ENCODE measurements at places on chromosomes 1 and 21.
A peak's percentile ranks its signal among the peaks of the same experiment; 100 is the strongest.

- peak; percentile 13 for DNase-seq
These were observed 51.4 kb downstream of the RHBG start for GRCh38 chr1:156420205-156421061.

DNA sequence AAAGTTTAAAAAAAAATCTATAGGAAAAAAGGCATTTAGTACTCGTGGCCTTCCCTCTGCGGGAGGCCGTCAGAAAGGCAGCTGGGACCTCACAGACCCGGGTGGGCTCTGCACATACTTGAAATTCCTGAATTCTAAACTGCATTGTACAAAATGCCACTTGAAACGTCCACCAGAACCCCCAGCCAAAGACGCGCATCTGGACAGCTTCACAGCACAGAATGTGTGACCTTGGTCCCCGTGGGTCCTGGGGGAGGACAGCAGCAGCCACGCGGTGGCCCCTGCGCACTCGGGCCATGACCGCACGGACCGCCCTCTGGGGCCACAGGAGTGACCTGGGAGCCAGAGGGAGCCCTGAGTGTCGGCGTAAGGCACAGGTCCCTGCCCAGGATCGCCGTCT, 20.6 kb upstream of the MRPS14 start:
- no peak for DNase-seq

- DNase-seq: no peak
These were observed 50.1 kb upstream of the PCBP3 start for GRCh38 chr21:45593162-45594022.

DNA sequence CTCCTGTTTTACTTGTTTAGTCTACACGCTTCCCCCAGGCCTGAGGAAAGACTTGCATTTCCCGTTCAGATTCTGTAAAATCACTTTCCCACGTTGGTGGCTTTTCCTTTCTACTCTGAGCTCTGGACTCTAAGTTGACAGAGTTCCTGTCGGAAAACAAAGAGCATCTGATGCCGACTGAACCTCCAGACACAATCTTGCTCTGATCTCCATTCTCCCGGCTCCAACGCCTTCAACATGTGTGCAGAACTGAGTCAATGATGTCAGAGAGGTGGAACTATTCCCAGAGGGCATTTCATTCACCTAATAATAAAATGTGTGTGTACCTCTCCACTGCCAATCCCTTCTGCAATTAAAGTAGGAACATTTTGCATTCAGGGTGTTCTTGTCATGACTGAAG, 147.7 kb downstream of the MIS18A start:
- DNase-seq: no peak

DNA sequence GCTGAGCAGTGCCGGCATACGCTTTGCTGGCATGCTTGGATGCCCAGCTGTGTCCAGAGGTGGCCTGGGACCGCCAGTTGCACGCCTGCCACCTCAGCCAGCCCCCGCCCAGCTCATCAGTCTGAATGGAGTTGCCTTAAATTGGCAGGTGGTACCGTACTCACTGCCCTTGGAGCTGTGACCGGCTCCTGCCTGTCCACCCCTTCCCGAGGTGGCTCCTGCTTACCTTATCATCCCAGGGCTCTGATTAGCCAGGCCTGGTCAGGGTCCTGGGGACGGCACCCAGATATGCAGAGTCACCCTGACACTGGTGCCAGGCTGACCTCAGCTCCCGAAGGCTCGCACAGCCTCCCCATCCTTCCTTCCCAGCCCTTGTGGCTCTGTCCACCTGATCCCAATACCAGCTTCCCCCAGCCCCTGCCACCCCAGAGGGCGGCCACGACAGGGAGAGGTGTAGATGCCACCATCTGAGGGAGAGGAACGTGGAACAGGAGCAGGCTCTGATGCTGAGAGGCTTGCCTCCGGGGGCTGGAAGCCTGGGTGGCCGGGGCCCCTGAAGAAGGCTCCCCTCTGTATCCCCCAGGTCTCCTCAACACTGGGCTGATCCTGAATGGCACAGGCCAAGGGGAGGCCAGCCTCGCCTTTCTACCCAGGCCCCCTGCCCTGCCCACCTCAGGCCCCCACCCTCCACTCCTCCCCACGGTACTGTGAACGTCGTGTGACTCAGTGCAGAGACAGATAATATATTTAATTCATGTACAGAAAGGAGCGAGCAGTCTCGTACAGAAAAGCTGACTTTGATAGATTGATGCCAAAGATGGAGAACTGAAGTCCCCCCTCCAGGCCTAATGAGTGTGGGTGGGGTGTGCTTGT, 27.8 kb downstream of the CDK18 start:
- DNase-seq: no peak

DNA sequence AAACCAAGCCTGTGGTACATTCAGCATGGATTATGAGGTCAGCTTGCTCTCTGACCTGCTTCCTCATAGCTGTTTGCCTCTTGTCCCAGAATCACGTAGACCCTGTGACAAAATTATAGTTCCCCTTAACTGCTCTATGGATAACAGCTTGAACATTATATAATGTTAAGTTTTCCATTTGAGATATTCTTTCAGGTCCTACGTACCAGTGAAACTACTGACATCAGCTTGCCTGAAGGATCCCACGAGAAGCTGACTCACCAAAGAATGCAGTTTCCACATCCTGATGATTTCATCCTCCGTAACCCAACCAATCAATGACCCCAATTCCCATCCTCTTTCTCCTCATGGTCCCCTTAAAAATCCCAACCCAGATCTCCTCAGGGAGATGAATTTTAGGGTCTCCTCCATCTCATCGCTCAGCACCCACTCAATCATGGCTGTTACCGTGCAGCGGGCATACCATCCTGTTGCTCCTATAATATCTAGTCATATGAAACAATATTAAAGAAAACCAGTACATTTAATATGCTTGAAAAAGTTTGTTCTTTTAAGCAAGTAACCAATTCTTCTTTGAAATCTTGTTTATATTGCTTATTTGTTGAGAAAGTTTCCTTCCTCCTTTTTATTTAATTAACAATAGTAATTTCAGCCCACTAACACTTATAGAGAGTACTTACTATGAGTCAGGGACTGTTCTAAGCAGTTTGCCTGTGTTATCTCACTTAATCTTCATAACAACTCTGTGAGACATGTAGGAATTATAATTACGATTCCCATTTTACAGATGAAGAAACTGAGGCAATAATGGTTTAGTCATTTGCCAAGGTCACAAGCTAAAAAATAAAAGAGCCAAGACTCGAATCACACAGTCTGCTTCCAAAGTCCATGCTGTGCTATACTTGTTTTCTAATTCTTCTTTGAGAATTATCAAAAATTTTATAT, 27.4 kb downstream of the CHML start:
- DNase-seq: no peak

DNA sequence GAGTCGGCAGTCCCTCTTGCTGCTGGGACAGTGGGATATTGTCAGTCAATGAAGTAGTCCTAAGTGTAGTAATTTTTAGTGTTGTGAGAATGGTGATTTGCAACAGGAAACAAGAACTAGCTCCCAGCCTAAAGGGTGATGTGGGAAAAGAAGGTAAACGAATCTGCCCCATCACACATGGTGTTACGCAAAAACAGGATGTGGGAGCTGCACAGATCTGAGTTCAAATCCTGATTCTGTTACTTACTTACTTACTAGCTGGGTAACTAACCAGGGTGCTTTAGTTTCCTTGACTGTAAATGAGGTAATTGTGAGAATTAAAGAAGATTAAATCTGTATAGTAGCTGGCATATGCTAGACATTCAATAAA, 22.3 kb downstream of the NAV1 start:
- no peak for DNase-seq

DNA sequence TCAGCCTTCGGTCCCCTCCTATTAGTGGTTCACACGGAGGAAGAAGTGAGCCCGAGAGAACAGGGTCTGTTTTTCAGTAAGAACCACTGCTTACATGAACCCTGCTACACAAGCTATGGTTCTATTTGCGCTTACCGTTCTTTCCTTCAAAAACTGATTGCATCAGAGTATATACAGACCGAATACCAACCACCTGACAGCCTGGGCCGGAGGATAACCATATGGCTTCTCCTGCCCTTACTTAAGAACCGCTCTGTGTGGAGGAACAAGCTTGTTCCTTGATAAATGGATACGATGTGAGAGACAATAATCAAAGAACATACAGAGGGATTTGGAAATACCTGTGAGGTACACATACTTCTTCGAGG, 1.1 kb upstream of the KCNT2 start:
- no peak for DNase-seq

DNA sequence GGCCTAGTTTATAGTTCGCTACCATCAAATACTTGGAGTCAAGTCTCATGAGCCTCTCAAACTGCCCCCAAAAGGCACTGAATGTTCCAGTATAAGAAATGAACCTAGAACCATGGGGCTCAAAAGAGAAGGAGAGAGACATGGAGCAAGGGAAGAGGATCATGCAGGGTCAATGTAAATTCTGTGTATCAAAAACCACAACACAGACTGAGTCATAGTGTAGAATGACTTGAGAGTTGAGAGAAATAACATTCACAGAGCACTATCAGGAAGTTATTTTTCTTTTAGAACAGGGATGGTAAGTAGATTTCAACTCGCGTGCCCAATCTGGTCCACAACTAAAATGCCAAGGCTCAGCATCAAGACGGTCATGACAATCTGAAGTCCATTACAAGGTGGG, 59.8 kb downstream of the GNG12 start:
- DNase-seq: no peak

DNA sequence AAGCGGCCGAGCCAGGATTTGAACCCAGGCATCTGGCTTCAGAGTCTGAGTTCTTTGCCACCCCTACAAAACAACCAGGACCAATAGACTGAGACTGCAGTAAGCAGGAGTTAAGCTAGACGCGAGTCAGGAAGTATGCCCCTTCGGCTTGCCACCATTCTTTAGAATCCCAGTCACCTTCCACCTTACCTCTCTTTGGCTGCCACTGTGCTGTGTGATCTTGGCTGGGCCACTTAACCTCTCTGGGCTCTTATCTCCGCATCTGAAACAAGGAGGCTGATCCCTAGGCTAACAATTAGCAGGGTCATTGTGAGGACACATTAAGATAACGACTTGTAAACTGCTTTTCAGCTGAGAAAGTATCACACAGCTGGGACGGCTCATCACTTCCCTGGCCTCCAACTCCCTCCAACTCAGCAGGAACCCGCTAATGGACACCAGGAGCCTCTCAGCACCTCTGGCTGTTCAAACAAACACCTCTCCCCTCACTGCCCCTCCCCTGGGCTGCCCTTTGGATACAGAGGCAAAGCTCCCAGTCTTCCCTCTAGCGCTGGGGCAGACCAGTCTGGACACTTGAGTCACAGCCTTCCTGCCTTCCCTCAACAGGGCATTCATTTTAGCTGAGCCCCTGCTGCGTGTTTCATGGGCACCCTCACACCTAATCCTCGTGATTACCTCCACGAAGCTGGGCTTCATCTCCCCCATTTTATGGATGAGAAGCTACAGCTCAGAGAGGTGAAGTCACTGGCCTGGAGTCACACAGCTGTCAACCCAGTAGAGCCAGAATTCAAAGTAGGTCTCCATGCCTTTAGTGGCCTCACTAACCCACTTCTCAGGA, 83.2 kb downstream of the CAMK2N1 start:
- no peak for DNase-seq

DNA sequence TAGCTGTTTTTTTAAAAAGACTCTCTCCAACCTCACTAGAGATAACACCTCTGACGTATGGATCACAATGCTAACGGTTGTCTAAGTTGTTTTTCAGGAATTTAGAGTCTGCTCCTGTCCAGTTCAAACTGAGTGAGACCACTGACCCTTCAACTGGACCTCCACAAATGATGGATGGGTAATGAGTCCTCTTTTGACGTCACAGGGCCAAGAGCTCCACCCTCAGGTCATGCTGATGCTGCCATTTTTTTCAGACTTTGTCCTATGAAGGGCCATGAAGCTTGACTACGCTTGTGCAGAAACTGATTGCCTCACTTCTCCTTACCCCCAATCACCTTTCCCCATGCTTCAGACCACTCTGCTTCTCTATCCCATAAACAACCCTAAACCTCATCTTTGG, 16.6 kb downstream of the GRIK3 start:
- no peak for DNase-seq

DNA sequence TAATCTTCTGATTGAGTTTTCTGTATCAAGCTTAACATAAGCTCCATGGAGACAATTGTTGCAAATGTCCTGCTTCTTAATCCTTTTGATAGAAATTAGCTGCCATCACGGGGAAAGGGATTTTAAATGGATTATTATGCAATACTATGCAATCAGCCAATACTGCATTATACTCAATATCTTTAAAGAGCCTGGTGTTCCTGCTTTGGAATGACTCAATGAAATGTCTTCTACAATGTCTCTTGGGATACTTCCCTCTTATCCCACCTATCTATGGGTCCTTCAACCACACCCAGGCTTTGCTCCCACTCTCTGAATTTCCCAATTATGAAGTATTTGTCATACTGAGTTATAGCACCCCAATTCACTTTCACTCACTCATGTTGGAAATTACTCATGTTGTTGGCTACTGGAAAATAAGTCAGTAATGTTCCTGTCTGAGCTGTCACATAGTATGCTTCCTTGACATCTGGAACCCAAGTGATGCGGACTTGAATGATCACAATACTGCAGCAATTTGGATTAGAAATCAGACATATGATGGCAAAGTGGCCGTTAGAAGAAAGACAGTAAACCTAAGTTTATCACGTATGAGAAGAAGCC, 85.0 kb downstream of the TPR start:
- no peak for DNase-seq

GRCh38 chr1:8232036-8232757, 85.7 kb upstream of the SLC45A1 start:
- DNase-seq: no peak

DNA sequence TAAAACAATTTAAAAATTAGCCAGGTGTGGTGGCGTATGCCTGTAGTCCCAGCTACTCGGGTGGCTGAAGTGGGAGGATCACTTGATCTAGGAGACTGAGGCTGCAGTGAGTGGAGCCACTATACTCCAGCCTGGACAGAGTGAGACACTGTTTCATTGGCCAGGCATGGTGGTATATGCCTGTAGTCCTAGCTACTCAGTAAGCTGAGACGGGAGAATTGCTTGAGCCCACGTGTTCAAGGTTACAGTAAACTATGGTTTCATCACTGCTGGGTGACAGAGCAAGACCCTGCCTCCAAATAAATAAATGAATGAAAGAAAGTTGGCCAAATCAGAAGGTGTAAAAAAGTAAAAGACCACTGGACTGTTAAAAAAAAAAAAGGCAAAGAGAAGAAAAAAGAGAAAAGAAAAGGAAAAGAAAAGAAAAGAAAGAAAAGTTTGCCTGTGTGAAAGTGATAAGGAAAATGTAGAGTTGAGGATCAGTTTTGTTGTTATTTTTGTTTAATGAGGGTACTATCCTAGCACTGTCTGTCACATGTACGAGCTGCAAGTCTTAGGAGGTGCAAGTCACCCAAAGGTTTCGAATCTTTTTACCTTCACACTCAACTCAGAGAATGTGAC, 52.3 kb downstream of the LUZP1 start:
- no peak for DNase-seq

GRCh38 chr1:48164571-48164970, 57.9 kb upstream of the SLC5A9 start:
- no peak for DNase-seq

GRCh38 chr1:82534996-82535395, 734.3 kb downstream of the ADGRL2 start:
- no peak for DNase-seq

- DNase-seq: no peak
These were observed 13.5 kb downstream of the LZIC start for GRCh38 chr1:9929431-9930385.

Measured in activated naive CD4-positive, alpha-beta T cell (primary cell).